ENCODE measurements at places on chromosomes 16 and 17.

- DNase-seq = no peak
These were observed 7.0 kb downstream of the ARMC7 start for GRCh38 chr17:75116737-75117136.

GRCh38 chr17:41919165-41919817, 540 bp upstream of the ACLY start:
- DNase-seq = no peak

GRCh38 chr17:2860045-2860444, 63.8 kb downstream of the RAP1GAP2 start:
- no peak for DNase-seq

- peak; percentile 79 for DNase-seq
These were observed 2.8 kb upstream of the SMIM36 start for GRCh38 chr17:55513885-55514590.

DNA sequence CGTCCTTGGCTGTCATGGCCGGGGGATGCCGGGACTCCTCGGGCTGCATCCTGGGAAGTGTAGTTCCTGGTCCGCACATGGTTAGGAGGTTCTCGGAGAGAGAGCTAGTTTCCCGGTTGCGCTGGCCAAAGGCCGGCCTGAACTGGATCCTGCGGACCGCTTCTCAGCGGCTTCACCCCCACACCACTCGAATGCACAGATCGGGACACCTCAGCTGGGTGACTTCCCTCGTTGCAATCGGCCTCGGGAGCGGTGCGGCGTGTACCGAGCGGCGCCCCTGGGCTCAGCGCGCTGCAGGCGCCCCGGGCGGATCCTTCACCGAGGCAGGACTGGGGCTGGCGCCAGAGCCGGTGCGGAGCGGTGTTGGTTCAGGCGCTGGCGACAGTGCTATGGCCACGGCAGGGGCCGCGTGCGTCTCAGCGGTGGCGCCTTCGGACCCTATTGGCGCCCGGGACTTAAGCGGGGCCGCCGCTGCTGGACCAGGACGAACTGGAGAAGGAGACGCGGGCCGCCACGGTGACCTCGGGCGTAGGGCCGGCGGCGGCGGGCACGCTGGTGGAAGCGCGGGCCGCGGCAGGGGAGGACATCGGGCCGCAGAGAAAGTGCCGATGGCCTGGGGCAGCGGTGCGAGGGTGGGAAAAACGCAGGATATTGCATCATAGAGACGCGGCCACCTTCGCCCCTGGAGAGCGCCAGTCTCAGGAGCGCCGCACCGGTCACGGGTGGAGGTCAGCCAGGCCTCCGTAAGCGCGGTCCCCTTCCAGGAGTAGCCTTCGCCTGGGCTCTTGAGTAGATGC, 11.4 kb downstream of the ZNF629 start:
- DNase-seq = peak; percentile 85

DNA sequence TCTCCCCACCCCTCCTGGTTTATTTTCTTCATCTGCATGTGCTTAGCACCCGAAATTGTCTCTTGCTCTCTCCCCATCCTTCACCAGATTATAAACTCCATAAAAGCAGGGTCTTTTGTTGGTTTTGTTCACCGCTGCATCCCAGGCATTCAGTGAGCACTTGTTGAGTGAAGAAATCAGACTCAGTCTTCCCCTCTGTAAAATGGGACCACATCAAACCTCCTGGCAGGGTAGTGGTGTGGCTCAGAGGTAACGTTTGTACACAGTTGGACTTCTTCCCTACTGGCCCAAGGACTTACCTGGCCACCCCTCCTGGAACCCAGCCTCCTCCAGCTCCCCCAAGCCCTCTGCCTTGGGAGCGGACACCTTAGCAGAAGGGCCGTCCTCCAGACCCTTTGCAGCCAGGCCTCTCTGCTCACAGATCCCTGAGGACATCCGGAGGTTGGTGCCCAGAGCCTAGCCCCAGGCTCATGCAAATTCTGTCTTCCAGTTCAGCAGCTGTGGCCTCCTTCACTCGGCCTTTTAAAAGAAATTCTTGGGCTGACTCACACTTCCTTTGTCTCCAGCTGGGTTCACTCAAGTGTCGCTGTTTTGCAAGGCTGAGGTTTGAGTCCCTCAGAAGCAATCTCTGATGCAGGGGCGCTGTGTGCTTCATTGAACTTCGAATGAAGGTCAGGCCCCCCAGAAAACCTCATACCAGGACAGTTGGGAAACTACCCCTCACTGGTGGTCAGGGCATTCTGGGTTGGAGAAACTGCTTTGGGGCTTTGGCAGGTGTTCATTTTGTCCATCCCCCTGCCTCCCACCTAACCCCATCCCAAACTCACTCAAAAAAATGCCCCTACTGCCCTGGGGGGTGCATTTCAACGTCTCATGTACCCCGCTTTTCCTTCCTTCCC, 16.8 kb upstream of the RMI2 start:
- peak; percentile 88 for DNase-seq

GRCh38 chr17:77423589-77424451, 283.1 kb downstream of the SEC14L1 start:
- DNase-seq = no peak

- DNase-seq = peak; percentile 36
These were observed 13.9 kb upstream of the ADGRG1 start for GRCh38 chr16:57614536-57614935.

GRCh38 chr17:30352240-30352814, 18.5 kb upstream of the TMIGD1 start:
- DNase-seq = no peak

- no peak for DNase-seq
These were observed 270.2 kb downstream of the TMEM114 start for GRCh38 chr16:8320131-8320530.

DNA sequence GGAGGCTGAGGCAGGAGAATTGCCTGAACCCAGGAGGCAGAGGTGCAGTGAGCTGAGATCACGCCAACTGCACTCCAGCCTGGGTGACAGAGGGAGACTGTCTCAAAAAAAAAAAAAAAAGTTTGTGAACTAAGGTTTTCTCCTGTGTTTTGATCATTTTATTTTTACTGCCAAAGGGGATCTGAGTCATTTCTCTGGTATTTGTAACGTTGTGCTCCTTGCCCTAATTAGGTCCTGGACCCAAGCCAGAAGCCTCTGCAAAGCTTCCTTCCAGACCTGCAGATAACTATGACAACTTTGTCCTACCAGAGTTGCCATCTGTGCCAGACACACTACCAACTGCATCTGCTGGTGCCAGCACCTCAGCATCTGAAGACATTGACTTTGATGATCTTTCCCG, 32.1 kb downstream of the IST1 start:
- DNase-seq = no peak

DNA sequence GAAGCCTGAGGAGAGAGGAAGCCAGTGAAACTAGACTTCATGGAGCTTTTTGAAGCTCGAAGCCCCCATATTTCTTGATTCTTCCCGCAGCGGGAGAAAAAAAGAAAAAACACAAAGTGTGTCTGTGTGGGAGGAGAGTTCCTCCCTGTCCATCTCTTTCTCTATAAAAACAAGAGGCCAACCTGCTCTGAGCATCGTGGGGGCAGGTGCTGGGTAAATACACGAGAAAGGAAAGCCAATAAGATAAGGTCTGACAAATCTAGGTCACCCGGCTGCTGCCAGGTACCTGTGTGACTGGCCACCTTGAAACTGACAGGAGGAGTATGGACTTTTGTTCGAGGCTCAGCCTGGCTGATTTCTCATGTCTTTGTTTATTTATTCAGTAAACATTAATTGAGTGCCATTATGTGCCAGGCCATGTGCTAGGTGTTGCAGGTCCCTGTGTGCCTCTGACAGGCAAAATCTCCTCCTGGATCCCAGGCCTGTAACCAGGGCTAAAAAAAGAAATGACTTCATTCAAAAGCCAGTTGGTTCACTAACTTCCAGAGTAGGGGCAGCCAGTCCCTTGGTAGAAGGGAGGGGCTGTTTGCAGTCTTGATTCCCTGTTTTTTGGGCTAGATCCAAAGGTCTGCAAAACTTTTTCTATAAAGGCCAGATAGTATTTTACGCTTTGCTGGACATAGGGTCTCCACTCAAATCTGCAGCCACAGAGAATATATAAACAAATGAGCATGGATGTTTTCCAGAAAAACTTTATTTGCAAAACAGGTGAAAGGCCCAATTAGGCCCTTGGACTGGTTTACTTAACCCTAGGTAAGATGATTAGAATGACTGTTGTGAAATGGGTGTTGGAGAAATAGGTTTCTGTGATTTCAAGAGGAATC, 35.6 kb downstream of the YPEL2 start:
- no peak for DNase-seq

- no peak for DNase-seq
These were observed 5.3 kb downstream of the GPRC5B start for GRCh38 chr16:19879241-19879792.

- no peak for DNase-seq
These were observed 46.7 kb upstream of the LHX1 start for GRCh38 chr17:36890398-36891168.

GRCh38 chr17:73065376-73065775, 27.1 kb downstream of the SLC39A11 start:
- DNase-seq = no peak

DNA sequence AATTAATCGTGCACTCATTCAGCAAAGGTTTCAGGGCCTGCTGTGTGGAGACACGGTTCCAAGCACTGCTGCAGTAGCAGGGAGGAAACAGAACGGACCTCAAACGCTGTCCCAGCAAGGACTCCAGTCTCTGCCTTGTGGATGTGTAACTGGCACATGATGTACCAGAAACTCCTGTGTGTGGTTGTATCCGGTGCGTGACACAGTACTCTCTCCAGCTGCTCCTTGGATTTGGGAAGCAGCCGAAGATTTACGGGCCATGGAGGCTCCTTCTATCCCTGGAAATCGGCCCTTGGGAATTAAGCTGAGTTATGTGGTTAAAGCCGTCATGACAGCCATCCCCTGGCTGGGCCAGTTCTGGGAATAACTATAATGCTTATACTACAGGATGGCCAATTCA, 8.5 kb upstream of the ANKRD11 start:
- DNase-seq = no peak

GRCh38 chr16:81185416-81185815, 53.1 kb upstream of the BCO1 start:
- DNase-seq = no peak

DNA sequence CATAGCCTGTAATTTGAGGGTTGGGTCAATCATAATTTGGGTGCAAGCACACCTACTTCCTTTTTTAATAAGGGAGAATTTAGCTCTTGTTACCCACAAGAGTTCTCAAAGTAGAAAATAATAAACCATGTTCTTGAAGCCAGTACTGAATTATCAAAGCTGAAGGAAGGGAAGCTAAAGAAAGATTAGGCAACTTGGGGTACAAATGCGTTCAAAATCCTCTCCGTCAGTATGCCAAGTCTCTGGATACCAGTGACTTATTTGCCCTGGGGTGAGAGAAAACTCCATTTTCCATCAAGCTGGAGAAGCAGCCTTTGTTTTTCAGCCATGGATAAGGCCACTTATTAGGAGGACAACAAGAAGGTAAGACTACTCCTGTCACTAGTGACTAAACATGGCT, 23.5 kb upstream of the DHRS13 start:
- DNase-seq = no peak

- no peak for DNase-seq
These were observed 226.2 kb downstream of the CCDC182 start for GRCh38 chr17:57518587-57519581.

DNA sequence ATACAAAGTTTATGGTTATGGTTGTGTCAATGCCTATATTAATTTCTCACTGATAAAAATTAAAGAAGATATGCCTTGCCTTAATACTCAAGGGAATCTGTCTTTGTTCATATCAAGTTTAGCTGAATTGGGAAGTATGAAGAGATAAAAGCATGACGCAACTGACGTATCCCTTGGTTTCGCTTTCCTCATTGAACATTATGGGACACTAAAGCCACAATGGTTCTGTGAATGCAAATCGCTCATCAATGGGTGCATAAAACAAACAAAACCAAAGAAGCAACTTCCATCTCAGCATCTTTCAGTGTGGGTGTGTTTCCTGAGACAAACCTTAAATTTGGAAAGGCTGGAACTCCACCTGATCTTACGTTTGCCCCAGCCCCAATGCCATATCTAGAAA, 108.2 kb downstream of the NPIPB5 start:
- no peak for DNase-seq

DNA sequence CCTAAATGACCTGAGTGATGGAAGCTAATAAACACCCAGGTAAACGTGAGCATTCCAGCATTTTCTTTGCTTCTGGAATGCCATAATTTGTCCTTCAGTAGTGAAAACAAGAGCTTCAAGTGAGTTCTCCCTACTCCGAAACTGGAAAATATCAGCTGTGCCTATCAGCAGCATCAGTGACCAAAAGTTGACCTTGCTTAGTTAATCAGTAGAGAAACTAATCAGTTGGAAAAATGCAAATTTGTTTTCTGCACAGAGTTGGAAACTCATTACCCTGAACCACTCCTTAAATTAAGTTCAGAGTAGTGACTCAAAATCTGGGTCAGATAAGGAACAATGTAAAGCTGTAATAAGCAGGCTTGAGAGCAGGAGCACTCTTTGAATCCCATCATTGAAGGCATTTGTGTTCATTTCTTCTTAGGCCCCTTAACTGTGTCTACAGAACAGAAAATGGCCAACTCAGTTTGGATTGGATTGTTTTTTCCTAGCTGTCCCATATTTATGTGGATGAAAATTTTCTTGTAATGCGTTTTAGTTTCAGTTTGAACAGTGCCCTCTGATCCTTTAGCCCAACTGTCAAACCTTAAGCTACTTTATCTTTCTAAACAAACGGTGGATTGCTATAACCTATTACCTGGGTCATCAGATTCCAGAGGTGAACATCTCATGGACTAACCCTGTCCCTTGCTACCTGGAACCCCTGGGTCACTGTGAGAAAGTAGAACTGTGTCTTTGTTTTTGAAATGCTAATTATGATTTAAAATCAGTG, 290.4 kb downstream of the TOX3 start:
- no peak for DNase-seq

GRCh38 chr17:27978689-27979175, 63.7 kb upstream of the NLK start:
- no peak for DNase-seq

DNA sequence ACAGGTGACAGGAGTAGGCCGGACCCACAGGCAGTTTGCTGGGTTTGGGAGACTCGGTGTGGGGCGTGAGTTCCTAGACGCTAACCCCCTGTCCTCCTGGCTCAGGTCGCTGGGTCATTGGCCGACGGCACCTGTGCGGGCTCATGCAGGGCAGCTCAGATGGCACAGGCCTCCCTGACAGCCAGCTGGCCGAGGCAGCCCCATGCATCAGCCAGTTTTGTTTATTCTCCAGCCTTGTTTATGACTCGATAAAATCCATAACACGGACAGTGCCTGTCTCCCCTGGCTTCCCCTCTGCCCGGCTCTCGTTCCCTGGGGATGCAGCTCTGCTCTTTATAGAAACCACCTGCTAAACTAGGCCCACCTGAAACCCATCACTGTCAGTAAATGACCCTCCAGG, 46.0 kb downstream of the SDK2 start:
- no peak for DNase-seq

DNA sequence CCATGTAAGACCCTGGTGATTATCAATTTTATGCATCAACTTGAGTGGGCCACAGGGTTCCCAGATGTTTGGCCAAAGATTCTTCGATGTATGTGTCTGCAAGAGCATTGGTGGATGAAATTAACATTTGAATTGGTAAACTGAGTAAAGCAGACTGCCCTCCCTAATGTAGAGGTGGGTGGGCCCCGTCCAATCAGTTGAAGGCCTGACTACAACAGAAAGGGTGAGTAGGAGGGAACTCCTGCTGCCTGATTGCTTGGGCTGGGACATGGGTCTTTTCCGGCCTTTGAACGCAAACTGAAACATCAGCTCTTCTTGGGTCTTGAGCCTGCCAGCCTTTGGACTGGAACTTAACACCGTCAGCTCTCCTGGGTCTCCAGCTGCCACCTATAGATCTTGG, 90.6 kb downstream of the BMERB1 start:
- no peak for DNase-seq

- peak; percentile 84 for DNase-seq
These were observed 43.0 kb upstream of the ZNF750 start for GRCh38 chr17:82882715-82883418.
